ENCODE measurements at places on chromosomes 12 and 14.

- no peak for DNase-seq
These were observed 16.2 kb downstream of the NOXRED1 start for GRCh38 chr14:77407158-77407557.

GRCh38 chr12:30967026-30967425 lies 40.5 kb downstream of the TSPAN11 start:
- DNase-seq: no peak

DNA sequence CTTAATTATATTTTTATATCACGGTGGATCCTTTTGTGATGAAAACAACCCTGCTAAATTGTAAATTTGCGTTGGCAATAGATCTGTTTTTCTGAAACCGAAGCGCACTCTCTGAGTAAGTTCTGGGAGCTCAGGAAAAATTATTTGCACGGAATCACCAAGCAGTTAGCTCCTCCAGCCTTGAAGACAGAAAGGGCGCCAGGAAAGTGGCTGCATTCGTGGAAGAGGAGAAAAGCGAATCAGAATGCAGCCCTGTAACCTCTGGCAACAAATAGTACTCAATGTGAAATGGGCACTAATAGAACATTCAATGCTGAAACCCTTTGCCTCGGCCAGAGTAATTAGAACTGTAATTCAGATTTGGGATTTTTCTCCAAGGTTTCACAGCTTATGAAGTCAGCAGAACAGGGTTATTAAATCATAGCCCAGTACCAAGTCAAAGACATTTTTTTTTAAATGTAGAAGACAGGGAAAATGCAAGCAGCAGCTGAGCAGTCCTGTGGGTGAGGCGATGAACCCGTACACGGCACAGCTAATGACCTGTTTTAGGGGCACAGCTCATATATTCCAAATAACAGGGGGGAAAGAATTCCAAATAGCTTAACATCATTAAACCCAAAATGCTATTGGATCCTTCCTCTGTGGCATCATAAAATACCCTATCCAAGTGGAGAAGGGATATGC lies 251.4 kb downstream of the EGLN3 start:
- no peak for DNase-seq

- DNase-seq: no peak
These were observed 453 bp upstream of the SLC4A8 start for GRCh38 chr12:51424094-51424661.

GRCh38 chr12:84455598-84455997 lies 457.0 kb downstream of the SLC6A15 start:
- no peak for DNase-seq

GRCh38 chr12:77845831-77846230 lies 15.1 kb downstream of the NAV3 start:
- no peak for DNase-seq

DNA sequence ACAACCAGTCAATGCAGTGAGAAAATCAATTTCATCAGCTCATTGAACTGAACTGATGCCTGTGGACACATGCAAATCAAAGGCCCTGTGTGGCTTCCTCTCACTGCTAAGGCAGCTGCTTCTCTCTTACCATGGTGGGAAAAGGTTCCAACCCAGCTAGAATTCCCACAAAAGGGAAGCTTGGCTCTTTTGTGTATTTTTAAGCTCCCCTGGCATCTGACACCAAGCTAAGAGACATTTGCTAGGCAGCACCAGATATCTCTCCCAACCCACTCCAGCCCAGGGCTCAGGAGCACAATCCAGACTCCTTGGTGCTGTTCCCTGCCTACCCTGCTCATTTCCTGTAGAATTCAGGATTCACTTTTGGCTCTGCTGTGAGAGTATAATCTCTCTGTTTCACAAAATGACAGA lies 129.6 kb downstream of the GXYLT1 start:
- no peak for DNase-seq

DNA sequence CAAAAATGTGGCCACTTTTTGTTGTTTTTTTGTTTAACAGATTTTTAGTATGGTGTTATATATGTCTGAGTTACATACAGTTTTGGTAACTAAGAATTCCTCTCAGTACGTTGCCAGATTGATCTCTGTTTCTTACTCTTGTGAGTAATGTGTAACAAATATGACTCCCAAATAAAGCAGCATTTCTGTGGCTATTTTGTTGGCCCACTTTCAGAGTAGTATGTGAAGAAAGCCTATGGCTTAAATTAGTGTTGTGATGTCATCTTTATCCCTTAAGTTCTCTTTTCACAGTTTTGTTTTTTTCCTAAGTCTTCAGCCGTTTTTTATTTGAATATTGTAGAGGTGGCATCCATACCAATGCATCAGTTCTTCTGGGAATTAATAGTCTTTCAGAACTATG lies 10.7 kb downstream of the PCNX4 start:
- DNase-seq: no peak

GRCh38 chr12:10140001-10140400 lies 10.0 kb upstream of the CLEC7A start:
- no peak for DNase-seq

Measured in pancreas (tissue), 10 donors.